ENCODE measurements at places on chromosomes 12 and 14.

- no peak for DNase-seq
Observed at GRCh38 chr14:56124327-56124726, 6.1 kb downstream of the PELI2 start.

DNA sequence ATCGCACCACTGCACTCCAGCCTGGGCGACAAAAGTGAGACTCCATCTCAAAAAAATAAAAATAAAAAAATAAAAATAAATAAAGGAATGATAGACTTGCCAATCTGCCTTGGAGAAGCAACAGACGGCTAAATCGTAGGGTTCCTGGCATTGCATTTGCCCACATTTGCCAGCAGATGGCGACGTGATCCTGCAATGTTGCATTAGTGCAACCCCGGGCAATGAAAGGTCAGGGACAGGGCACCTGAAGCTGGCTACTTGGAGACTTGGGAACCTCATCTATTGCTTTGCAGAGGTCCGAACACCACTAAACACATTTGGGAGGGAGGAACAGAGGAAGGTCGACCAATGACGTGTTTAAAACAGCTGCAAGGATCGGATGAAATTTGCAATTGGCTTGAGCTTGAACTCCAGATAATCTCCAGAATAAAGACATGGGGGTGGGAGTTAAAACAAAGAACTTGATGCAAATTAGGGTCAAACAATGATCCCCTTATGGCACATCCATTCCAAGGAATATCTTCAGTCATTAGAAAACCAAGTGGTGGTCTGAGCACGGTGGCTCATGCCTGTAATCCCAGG lies 34.6 kb downstream of the SPRING1 start:
- DNase-seq = peak; percentile 43

GRCh38 chr14:44477953-44478352 lies 29.1 kb downstream of the FSCB start:
- DNase-seq = no peak

DNA sequence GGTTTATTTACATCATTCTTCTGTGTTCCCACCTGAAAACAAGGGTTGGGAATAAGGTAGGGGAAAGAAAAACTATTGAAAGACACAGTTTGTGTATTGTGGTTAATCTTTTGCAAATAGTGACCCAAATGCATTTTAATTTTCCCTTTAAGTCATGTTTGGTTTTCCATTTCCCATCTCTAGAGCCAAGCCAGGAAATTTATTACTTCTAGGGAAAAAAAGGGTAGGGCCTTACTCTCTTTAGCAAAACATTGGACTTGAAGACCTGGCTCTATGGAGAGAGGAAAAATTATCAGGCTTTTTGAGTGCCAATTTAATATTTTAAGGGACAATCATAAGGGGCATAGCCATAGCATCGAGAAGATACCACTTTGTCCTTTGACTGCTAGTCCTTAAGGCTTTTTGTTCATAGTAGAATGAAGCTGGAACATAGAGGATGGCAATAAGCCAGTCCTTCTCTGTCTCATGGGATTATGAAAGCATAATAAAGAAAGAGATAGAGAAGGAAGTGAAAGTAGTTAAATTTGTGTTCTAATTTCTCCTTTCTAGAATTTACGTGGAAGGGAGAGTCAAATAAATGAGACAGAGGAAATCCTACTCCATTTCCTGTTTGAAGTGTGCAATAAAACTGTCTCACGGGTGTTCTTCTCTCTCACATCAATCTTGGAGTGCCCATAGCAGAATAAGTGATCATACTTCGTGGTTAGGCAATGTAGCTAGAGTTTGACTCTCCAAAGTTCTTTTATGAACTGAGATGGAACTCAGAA lies 50.9 kb upstream of the PPFIA2 start:
- no peak for DNase-seq

DNA sequence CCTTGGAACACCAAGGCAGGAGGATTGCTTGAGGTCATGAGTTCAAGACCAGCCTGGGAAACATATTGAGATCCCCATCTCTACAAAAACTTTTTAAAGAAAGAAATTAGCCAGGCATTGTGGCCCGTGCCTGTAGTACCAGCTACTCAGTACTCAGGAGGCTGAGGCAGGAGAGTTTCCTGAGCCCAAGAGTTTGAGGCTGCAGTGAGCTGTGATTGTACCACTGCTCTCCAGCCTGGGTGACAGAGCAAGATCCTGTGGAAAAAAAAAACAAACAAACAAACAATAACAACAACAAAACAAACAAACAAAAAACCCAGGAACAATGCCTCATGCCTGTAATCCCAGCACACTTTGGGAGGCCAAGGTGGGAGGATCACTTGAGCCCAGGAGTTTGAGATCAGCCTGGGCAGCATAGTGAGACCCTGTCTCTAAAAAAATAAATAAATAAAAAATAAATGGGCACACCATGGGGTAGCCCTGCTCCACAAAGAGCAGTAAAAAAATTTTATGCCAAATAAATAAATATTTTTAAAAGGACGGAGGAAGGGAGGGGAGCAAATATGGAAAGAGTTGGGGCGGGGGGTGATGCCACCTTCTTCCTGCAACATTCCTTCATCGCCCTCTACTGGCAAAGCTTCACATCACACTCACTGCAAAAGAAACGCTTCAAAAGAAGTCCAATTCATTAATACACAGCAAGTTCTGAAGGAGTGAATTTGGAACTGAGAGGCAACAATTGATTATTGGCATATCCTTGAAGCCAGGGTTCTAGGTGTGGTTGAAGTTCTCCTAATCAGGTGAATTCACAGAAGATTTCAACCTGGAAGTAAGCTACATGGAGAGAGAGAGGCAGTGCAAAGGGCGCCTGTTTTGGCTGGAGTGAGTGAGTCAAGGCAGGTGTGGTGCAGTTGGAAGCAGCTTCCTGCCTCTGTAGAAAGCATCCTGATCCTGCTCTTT lies 8.8 kb upstream of the GNPTAB start:
- peak; percentile 42 for DNase-seq

GRCh38 chr12:63406781-63407180 lies 255.8 kb upstream of the AVPR1A start:
- DNase-seq = no peak

- DNase-seq = no peak
Observed at GRCh38 chr12:131644481-131644880, 66.4 kb upstream of the SFSWAP start.

GRCh38 chr12:7180685-7181084 lies 8.8 kb upstream of the PEX5 start:
- no peak for DNase-seq

GRCh38 chr12:24659016-24659415 lies 289.9 kb downstream of the BCAT1 start:
- no peak for DNase-seq

- no peak for DNase-seq
Observed at GRCh38 chr12:5909560-5909959, 35.5 kb downstream of the ANO2 start.

- DNase-seq = no peak
Observed at GRCh38 chr14:65299826-65300225, 112.7 kb upstream of the FUT8 start.

GRCh38 chr12:70854881-70855568 lies 65.5 kb downstream of the PTPRR start:
- no peak for DNase-seq

- peak; percentile 31 for DNase-seq
Observed at GRCh38 chr12:94109160-94109559, 39.2 kb upstream of the PLXNC1 start.

- no peak for DNase-seq
Observed at GRCh38 chr12:103779410-103780092, 61.5 kb downstream of the NT5DC3 start.

DNA sequence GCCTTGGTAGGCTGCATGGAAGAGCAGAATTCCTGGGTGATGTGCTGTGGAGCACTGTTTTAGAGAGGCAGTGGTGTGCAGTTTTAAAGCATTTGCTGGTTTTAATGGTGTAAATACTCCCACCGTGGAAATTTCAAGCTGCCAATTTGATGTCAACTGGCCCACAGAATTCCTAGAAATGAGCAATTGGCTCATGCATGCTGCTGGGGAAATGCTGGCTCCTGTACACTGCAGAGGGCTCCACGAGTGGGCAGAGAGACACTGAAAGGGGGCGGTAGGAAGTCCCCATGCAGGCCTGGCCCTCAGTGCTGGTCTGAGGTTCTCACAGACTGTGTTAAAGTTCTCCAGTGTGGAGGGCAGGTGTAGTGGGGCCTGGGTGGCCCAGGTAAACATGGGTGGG lies 99.4 kb upstream of the NTF3 start:
- no peak for DNase-seq

DNA sequence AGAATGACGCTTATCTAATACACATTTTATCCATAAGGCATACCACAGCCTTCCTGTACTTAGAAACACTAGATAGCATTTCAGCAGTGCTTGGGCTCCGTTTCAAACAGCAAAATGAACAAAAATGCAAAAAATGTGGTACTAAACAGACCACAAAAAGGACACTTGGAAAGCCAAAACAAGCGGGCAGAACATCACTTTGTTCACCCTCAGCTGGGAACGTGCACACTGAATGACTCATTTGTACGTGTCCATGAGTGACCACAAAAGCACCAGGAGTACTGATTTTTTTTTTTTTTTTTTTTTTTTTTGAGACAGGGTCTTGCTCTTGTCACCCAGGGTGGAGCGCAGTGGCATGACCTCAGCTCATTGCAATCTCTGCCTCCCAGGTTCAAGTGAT lies 8.9 kb upstream of the FOXN3 start:
- DNase-seq = no peak

GRCh38 chr12:105956662-105957457 lies 181.9 kb downstream of the NUAK1 start:
- DNase-seq = no peak

DNA sequence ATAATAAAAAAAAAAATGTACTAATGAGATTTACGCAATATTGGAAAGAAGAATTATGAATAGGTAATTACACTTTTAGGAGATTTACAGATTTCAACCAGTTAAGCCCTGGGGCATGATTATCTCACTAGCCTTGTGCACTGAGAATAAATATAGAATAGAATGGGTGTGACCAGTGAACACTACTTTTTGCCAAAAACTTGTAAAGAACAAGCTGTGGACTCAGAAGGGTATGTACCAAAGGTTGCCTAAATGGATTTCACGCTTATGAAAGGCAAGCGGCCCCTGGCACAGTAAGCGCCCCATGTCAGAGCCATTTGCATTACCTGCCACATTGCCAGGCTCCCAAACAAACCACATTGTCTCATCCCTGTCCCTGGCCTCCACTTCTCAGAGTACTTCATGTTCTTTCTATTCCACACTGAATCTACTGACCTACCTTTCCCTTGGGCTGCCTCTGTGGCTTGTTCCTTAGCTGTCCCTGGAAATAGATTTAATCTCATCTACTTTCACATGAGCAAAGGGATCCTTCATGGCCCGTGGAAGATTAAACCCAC lies 170.6 kb upstream of the DIO2 start:
- DNase-seq = no peak

GRCh38 chr14:35818346-35819115 lies 7.6 kb upstream of the BRMS1L start:
- no peak for DNase-seq

GRCh38 chr14:100867631-100868315 lies 35.7 kb downstream of the RTL1 start:
- no peak for DNase-seq

- no peak for DNase-seq
Observed at GRCh38 chr14:66074537-66074936, 411.6 kb upstream of the CCDC196 start.

DNA sequence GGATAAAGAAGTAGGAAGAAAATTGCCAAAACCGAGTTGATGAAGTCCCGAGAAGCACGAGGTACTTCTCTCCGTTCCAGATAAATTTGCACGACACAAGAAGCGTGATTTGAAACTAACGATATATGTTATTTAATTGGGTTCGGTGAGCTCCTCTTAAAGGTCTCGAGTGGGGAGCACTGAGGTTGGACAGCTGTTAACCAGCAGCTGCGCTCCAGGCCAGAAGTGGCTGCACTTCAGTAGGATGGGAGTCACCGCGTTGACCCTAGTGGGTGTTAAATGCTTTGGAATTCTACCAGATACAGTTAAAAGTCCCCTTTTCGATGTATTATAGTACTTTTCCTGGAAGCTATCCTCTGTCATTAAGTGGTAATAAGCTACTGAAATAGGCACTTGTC lies 953 bp upstream of the DCAF5 start:
- no peak for DNase-seq

DNA sequence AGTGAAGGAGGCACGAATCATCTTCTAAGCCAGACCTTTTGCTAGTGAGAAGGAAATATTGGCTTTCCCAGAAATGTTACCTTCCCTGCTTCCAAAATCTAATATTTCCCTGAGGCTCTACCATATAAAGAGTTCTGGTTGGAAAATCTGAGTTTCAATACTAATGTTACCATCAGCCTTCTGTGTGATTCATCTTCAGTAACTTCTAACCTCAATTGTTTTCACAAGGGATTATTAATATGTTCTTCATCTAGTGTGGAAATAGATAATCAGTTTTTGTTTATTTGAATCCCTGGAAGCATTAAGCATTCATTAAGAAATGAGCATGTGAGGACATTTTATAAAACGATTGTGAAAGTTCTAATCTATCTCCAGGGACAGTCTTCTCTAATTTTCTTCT lies 720.9 kb downstream of the AACS start:
- DNase-seq = no peak

- no peak for DNase-seq
Observed at GRCh38 chr12:132130690-132131089, 13.4 kb downstream of the DDX51 start.

- no peak for DNase-seq
Observed at GRCh38 chr14:41634286-41634685, 27.6 kb downstream of the LRFN5 start.

GRCh38 chr12:10672231-10672868 lies 1.5 kb downstream of the STYK1 start:
- no peak for DNase-seq

DNA sequence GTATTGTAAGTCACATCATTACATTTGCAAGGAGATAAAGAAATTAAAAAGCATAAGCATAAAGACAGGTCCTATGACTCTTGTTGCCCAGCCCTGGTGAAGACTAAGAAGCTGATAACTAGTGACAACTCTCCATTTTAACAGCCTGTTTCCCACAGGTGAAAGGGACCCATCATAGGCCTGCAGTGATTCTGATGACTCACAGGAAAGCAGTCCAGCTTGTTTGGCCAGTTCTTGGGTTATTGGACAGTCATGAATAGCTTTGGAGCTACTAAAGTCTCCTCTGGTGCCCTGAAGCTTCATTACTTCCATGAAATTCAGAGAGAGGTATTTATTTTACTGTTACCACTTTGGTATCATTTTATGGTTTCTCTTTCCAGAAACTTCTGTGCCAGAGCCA lies 55.5 kb upstream of the DYRK2 start:
- DNase-seq = no peak

DNA sequence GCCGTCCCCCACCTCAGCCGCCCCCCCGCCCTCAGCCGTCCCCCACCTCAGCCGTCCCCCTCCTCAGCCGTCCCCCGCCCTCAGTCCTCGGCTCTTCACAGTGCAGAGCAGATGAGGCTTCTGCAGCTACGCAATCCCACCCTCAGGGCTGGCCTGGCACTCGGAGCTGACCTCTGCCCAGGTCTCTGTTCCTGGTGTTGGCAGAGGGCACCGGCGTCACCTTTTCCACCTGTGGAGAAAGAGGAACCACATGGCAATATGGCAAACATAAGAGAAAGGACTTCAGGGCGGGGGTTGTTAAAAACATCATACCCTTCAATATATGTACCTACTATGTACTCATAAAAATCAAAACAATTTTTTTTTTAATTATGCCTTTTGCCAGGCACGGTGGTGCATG lies 45.8 kb downstream of the MLXIP start:
- no peak for DNase-seq

Data from activated T-helper 9 cell treated with anti-CD3 and anti-CD28 coated beads, Interleukin-2, amount 50 U/mL, for 16 hours (primary cell).